Smooth muscle cell of the brain vasculature (primary cell): ENCODE measurements at places on chromosomes 13 and 19.

DNA sequence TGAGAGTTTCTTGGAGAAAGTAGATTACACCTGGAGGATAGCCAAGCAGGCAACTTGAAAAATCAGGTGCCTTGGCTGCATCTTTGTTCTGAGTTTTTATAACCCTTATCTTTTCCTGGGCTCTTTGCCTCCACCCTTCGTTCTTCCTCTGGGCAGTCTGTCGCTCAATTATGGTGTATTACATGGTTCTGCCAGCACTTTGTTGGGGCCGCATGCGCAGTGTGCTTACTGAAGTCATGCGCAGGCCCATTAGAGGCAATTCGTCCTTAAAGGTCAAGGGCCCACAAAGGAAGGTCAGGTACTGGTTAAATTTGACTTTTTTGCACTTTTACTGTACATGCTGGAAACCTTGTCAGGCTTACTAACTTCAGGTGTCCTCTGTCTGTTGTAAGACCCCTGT lies 761.9 kb upstream of the SLITRK5 start:
- DNase-seq: no peak

GRCh38 chr13:53001444-53002225 lies 27.0 kb upstream of the OLFM4 start:
- no peak for DNase-seq

DNA sequence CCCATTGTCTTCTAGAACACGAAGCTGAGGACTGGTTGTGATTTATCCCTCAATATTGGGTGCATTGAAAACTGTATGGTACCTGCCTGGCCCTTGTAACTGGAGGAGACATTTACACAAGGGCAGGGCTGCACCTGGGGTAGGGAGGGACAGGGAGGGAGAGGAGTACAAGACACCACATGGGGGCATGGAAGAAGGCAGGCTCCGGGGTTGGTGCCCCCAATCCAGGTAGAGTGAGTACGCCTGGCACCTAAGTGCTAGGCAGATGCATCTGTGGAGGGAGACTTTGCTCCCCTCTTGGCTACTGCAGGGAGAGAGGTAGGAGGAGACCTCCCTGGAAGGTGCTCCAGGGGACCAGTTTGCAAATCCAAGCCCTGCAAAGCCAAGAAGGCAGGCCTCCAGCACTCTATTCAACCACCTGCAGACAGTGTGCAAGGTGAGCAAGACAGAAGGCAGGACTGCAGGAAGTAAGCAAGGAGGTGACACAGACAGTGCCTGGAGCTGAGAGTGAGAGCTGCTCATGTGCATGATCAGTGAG lies 19.4 kb upstream of the UQCRFS1 start:
- DNase-seq: no peak

GRCh38 chr13:113105921-113106452 lies 396 bp downstream of the F7 start:
- no peak for DNase-seq

DNA sequence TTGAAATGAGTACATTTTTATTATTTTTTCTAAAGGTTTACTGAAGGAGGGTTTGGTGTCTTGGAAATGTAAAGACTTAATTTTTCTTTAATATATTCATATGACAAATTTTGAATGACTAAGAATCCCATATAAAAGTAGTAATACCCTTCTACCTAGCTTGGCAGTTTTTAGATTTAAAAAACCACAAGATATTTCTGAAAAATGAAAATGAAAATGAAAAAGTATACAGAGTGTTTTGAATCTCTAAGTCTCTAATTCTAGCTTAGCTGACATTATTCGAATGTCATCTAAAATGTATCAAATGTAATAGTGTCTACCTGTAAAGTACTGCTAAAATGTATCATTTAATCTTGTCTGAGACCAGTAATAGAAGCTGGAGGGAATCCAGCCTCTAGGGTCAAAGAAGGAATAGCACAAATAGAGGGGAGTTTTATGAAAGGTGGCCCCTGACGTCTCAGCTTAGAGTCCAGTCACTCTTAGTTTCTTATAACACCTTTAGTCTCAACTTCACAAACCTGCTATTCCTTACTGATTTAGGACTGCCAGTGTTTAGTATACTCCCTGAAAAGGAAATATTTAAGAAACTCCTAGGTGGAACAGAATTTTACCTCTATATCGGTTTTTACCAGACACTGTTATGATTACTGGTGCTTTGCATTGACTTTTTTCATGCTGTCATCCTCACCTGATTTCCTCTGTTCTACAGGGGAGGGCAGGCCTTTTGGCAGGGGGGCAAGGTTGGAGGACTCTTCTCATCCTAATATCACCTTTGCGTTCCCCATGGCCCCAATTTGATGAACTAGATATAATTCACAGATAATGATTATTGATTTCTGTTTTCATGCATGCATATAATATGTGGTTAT lies 16.2 kb upstream of the MIR17HG start:
- DNase-seq: no peak

- no peak for DNase-seq
These were observed 2.6 kb downstream of the CAPN12 start for GRCh38 chr19:38741670-38742069.
